ENCODE measurements at places on chromosomes 7 and 10.

DNA sequence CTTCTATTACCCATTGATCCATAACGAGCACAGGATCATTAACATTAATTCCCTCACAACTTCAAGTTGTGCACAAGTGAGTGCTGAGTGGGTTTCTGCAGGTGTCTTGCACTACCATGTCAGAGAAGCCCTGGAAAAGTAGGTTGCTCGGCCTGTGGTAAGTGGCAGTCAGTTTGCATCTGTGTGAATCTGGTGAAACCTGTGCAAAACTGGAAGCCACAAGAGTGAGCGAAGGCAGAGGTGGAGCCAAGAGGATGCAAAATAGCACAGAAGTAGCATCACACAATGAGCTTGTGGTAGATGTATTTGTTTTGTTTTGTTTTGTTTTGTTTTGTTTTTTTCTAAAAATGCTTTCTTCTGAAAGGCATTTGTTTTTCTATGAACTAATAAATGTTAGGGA is 181.5 kb downstream of the THSD7A start:
- no peak for DNase-seq

GRCh38 chr7:28919510-28919909 is 38.6 kb downstream of the TRIL start:
- no peak for DNase-seq

DNA sequence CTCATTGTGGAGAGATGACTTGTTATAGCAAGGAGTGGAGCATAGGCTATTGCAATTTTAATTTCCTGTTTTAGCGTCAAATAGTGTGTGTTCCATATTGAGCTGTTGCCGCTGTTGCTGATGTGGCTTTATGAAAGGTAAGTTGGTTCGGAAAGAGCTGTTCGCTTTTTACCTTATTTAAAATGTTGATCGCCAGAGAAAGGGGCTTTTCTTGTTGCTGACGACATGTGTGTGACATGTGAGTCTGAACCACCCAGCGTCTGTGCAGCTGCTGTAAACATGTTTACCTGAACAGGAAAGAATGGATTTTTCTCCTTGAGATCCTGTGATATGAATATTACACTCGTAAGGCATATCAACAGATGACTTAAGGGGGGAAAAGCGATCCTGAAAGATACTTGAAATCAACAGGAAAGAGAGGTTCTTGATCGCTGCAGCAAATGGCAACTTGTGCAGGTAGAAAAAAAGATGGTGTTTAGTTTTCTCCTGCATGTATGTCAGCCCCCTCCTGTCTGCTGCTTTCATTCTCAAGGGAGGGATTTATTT is 2.5 kb downstream of the ZEB1 start:
- peak; percentile 21 for DNase-seq

GRCh38 chr7:43229801-43230200 is 117.4 kb downstream of the HECW1 start:
- no peak for DNase-seq

GRCh38 chr10:124152139-124153022 is 59.0 kb upstream of the CHST15 start:
- no peak for DNase-seq

GRCh38 chr7:608361-608760 is 88.7 kb upstream of the PDGFA start:
- no peak for DNase-seq

- DNase-seq: no peak
These were observed 31.1 kb upstream of the RSBN1L start for GRCh38 chr7:77665161-77665560.

DNA sequence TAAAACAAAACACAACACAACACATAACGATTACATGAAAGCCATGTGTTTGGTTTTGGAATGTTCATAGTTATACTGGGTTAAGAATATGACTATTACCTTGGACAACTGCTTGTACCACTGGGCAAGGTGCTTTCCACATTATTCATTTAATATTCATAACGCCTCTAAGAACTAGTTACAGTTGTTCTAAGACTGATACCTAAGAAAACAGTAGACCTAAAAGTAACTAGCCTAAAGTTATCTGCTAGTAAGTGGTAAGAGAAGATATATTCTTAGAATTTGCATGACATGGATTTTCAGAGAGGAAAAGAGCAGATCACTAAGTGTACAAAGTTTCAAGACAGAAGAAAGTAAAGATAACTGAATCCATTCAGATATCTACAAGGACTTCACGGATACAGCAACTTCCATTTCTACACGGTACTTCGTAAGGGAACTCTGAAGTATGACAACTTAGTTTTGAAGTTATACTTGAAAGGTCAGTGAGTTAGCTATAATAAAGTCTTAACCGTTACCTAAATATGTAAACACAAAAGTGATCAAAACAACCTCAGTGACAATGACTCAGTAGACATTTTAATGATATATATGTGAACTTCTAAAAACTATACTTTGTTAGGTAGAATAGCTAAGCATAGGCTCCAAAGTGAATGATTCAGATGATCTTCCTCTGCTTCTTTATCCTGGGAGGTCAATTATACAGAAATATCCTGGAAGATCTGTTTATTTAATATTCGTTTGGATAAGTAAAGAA is 65.1 kb downstream of the MINDY3 start:
- peak; percentile 45 for DNase-seq

DNA sequence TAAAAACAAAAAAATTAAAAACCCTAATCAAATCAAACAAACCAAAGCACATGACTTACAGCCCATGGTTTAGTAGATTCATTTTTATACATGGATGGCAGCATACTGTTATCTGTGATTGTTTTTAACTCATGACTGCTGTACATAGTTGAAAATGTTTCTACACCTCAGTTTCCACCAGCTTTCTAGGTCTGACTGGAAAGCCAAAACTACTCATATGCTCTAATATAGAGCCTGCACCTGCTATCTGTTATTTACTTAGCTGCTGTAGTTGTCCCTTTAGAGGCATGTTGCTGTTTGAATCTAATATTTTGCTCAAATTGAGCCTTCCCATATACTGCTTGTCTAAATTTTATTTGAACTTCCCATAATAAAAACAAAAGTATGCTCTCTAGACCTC is 289.9 kb upstream of the LRRN3 start:
- peak; percentile 10 for DNase-seq

GRCh38 chr10:339038-339391 is 203.8 kb downstream of the ZMYND11 start:
- no peak for DNase-seq

DNA sequence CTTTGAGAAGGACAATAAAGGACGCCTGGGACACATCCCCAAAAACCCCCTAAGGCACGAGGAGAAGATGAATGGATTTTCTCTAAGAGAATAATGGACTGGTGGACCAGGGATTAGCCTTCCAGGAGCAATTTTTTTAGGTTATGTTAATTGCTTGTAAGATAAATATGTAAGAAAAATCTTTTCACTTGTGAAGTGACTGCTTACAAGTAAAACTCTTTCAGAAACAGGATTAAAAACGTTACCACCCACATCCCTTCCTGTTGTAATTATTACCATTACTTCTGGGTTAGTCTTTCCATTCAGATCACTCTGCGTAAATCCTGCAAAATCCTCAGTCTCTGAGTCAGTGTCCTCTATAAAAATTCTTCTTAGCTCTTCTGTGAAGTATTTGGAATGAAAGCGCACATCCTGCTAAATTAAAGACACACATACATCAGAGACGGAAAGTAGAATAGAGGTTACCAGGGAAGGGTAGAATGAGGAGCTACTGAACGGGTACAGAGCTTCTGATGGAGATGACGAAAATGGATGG is 34.3 kb downstream of the CDCA7L start:
- DNase-seq: no peak

- no peak for DNase-seq
These were observed 569.3 kb upstream of the IGFBP3 start for GRCh38 chr7:46490406-46490805.

DNA sequence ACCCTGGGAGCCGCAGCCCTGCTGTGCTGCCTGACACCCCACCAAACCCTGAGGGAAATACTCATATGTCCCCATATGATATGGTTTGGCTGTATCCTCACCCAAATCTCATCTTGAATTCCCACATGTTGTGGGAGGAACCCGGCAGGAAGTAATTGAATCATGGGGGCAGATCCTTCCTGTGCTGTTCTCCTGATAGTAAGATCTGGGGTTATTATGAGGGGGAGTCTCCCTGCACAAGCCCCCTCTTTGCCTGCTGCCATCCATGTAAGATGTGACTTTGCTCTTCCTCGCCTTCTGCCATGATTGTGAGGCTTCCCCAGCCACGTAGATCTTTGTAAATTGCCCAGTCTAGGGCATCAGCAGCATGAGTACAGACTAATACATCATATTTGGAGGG is 68.7 kb downstream of the RGS10 start:
- DNase-seq: no peak

DNA sequence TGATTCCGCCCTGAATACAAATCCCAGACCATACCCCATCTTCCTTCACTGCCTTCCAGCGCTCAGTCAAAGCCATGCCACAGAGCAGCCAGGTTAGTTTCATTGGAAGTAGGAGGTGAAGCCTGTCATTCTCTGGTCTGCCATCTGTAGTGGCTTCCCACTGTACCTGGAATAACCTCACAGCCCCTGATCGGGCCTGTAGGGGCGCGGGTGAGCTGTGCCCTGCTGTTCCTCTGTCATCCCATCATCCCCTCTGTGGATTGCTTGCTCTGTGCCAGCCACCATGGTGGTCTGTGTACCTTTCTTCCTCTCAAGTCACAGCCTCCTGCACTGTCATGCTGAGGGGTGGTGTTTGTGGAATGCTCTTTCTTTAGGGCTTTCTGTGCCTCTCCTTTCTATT is 155.1 kb downstream of the ZNF22 start:
- DNase-seq: no peak

DNA sequence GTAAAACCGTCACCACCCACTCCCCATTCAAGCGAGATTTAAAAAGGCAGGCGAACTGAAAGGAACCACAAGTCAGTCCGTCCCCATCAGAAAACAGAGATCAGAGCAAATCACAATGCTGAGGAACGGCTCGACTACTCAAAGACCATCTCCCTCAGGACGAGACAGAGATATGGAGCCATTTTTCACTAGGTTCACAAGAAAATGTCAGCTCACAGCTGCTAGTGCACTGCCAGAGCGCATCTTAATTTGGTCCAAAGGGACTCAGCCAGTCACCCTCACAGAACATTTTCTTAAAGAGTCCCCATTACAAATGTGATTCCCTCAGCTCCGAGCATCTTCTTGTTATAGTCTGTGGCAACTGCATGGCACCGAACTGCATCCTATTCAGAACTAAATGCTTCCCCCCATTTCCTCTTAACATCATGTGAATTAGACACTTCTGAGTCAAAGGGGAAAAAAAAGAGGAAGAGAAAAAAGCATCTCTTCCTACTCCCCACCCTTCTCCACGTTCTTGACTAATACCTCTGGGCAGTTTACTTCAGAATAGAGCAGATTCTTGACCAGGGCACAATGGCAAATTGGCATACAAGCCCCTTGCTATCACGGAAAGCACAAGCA is 683.9 kb downstream of the MAGI2 start:
- no peak for DNase-seq

DNA sequence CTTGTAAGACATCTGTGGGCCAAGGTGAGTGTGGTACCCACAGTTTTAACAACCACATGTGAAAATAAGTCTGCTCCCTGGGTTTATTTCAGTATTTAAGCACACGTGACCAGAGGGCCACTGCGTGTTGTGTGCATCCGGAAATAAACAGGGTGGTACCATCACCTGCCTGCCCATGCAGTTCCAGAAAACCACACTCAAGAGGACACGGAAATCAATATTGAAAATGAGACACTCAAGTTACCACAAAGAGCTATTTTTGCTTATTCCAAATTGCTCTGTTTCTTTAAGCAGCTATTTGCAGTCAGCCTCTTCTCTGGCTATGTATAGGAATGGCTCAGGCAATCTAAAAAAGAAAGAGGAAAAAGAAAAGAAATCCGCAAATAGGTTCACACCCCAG is 71.8 kb upstream of the LOXL4 start:
- DNase-seq: peak; percentile 41

GRCh38 chr10:126670056-126670894 is at the start of gene C10orf90:
Gene C10orf90 (minus strand): TSS chr10:126670693. CDS start chr10:126670480, 213 bp downstream.
- no peak for DNase-seq

DNA sequence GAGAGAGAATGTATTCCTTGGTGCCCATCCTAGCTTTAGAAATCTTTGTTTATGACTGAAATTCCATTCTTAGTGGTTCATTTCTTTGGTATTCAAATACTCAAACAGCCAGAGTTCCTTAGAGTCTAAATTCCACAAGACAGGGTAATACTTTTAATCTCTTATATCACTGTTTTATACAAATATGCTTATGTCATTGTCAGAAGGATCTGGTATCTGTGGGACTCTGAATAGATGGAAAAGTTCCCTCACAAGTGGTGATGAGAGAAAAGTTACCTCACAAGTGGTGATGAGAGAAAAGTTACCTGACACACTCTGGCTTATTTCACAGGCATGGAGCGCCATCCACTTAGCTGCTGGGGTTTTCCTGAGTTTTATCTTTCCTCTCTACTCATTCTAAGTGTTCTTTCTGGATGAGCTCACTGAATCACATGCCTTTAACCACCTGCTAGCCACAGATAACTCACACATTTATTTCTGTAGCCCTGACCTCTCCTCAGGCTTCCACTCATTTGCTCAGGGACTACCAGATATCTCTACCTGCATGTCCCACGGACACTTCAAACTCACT is 784.0 kb downstream of the SUGCT start:
- no peak for DNase-seq

DNA sequence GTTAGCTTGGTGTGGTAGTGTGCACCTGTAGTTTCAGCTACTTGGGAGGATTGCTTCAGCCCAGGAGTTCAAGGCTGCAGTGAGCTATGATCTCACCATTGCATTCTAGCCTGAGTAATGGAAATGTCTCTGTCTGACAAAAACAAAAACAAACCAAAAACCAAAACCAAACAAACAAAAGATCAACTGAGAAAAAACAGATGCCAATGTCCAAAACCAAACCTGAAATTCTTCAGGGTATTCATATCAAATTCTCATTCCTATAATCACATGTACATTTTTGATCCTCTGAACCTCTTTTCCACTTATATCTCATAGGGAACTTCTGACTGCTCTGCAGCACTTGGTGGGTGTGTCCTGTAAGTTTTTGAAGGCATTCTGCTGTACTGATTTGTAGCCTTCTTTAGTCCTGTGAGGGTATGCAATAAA is 87.0 kb downstream of the CDK6 start:
- no peak for DNase-seq

GRCh38 chr7:666454-667292 is 59.8 kb upstream of the DNAAF5 start:
- DNase-seq: no peak

DNA sequence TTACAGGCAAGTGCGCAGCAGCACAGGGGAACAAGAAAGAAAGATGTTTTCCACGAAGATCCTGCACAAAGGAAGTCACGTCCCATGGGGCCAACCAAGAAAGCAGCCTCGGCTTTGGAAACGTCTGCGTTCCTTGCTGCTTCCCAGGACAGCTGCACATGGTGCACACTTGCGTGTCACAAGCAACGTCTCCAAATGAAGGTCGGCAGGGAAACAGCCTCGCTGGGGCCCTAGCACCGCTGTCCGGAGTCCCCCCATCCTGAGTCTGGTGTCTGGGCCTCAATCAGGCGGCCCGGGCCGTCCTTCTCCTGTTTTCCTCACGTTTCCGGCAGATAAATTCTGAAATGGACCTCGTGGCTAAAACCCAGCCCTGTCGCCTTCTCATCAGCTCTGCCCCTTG is 206.2 kb downstream of the DIP2C start:
- no peak for DNase-seq

Data from activated CD4-positive, alpha-beta T cell treated with anti-CD3 and anti-CD28 coated beads, Interleukin-10, Interleukin-2, amounts not matched to agents 100 ng/mL and 50 ng/mL, durations not matched to agents 16 hours and 8 hours (primary cell).